ENCODE measurements at places on chromosomes 6 and 20.

DNA sequence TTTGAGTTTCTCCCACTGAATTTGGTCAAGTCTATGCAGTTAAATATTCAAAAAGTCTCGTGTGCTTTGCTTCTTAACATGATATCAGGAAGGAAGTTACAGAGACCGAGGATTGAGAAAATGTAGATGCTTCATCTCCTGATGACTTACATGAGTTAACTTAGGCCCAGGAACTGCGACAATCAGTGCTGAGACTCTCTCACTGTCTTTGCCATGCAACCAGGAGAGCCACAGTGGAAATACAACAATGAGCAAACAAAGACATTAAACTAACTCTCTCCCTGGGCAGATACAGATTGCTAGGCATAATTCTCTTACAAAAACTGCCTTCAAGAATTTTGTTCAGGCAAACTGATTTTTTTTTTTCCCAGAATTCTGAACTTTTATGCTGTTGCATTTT is 440.6 kb upstream of the EPHA7 start:
- no peak for DNase-seq

DNA sequence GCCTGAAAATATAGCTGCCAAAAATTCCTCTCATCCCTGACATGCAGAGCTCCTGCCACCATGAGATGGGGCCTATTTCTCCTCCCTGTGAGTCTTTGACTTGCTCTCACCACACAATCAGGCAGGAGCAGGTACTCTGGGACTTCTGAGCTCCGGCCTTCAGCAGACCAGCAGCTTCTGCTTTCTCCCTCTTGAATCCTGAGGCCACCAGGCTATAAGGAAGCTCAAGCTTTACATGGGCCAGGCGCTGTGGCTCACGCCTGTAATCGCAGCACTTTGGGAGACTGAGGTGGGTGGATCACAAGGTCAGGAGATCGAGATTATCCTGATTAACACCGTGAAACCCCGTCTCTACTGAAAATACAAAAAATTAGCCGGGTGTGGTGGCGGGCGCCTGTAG is 238.7 kb upstream of the RREB1 start:
- DNase-seq = no peak

DNA sequence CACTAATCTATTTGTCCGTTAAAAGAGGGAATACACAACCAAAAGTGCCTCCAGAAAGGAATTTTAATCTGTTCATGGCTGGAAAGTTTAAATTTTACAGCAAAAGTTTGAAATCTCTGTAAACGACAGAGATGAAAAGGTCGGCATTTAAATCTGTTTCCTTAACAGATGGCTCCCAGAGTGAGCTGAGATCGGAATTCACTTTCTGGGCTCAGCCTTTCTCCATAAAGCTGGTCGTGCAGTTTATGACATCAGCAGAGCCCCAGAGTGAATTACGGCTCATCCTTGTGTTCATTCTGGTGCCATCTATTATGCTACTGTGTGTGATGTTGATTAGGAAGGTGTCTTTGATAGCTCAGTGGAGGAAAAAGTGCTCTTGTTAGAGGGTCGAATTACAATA is 117.6 kb upstream of the ZFP64 start:
- DNase-seq = no peak

DNA sequence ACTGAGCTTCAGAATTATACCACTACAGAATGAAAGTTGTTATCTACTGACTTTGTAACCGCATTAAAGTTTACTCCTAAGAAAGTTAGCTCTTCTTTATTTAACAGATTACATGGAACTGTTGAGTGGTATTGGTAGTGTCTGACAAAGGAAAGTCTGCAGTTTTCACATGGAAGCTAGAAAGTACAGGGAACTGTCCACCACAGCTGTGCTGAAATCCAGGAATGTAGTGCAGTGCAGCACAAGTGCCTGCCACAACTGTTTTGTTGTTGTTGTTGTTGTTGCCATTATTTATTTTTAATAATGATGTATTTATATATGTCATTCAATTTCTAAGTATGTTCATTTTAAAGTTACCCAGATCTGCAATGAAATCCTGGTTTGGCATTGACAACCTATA is 464.9 kb downstream of the TBC1D32 start:
- DNase-seq = peak; percentile 2

GRCh38 chr6:20778912-20779311 is 244.7 kb downstream of the CDKAL1 start:
- no peak for DNase-seq

DNA sequence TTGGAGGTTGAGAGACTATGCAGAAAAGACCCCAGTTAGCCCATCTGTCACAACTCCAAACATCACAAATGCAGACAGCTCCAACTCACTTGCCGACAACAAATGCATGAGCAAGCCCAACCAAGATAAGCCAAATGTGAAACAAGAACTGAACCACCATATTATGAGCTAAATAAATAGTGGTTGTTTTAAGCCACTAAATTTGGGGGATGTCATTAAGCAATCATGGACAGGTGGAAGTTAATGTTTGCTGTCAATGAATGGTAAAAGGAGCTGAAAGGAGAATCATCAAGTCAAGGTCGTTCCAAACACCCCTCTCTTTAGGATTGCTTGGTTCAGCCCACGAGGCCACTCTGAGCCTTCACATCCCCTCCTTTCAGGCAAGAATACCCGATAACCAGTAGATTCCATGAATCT is 71.2 kb upstream of the PLCB4 start:
- no peak for DNase-seq

DNA sequence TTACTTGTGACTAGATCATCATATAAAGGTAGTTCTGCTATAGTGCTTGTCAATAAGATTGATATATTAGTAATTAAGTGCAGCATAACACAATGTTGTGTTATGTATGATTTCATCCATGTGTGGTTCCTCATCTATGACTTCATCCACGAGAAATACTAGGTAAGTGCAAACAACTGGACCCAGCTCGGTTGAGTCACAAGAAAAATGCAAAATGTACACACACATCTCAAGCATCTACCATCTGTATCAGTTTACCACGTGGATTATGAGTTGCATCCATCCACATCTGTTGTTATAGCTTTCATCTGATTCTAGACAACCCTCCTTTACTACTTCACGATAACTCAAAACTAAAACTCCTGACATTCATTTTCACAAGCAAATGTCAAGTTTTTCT is 517.0 kb upstream of the CITED2 start:
- DNase-seq = peak; percentile 37

GRCh38 chr6:170438861-170439260 is 114.2 kb downstream of the PSMB1 start:
- no peak for DNase-seq

DNA sequence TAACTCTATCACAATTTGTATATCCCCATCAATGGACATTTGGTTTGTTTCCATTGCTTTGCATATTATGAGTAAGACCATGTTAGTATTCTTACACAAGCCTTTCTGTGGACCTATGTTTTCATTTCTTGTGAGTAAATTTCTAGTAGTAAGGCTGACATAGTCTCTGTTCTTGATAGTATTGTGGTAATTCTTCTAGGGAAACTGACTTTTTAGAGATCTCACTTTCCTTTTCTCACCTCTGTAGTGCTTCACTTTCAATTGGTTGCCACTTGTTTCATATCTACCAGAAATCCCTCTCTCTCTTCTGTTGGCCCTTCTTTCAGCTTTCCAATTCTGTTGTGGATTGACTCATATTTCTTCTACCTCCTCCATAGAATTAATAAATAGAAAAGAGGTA is 8.5 kb downstream of the ISM1 start:
- DNase-seq = no peak

DNA sequence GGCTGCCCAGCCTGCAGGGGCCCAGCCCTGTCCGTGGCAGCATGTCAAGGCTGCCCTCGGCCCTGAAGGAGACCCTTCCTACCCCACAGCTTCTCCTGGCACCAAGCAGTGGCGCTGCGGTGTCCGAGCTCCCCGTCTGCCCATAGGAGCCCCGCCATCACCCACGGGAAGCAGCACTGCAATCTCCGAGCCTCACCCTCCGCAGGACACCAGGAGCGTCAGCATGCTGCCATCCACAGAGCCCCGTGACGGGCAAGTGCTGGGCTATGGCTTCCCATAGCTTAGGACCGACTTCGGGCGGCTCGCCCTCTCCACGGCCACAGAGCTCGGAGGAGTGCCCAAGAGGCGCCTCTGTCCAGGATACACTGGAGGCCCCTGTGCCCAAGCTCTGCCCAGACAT is 25.1 kb downstream of the YTHDF1 start:
- DNase-seq = no peak

DNA sequence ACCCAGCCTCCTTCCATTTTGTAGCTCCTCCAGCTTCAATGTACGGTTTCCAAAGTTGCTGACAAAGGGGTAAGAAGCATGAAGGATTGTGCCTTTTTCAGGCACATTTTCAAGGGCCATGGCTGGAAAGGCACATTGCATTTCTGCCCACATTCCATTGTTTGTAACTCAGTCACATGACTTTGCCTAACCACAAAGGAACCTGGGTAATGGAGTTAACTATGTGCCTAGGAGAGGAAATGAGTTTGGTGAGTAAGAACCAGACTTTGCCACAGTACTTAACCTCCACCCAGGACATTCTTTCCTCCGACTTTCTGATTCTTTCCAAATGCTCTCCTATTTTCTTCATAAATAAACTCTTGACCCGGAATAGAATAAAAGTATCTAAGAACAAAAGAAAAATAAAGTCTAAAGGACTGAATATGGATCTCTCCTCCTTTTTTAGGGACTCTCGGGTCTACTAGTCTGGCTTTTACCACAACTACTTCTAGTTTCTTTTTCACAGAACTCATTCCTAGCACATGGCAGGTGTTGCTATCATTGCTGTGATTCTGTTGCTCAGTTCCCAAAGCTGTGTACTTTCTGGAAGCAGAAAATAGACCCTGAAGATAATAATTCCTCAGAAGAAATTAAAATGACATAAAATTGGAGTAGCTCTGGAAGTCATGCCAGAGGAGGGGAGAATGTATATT is 81.5 kb upstream of the ISM1 start:
- no peak for DNase-seq

DNA sequence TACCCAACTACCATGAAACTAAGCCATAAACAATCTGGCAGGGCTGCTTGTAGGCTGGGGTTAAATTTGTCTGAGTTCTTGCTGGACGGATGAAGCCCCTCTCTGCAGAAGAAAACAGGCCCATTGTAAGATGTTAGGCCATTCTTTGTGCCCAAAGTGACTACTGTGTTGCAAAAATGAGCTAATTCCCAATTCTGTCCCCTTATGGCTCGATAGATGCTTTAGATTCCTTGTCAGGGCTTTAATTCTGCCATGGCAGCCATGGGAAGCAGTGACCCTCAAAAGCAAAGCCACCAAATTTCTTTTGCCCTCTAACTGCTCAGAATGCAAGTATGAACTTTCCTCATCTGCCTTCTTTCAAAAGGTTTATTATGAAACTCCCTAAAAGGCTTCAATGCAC is 45.2 kb downstream of the LAMA4 start:
- DNase-seq = peak; percentile 34

- no peak for DNase-seq
Observed at GRCh38 chr6:115131709-115132490, 789.1 kb upstream of the HS3ST5 start.

DNA sequence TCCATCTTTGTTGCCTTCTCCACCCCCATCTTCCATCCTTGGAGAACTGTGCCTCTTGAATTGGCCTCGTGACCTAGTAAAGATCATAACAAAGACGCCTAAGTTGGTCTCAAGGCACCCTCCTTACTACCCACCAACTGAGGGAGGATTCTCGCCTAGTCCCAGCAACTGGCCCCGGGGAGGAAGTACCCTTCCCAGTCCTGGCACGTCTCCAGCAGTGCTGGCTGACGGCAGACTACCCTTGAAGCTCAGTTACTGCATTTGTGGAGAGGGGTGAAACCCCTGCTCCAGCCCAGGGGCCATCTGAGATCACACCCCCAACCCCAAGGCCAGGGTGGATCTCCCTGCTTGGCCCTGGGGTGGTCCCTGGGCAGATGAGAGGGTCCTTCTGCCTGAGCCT is 2.1 kb upstream of the OSBPL2 start:
- no peak for DNase-seq
